ENCODE measurements at places on chromosomes 2 and 18. TPM values are rescaled to one million over a fixed set of nuclear protein-coding genes. Genes with fewer than 3 reads are reported as not detected.

GRCh38 chr18:10057894-10058791 is 144.3 kb downstream of the VAPA start:
- no peak for DNase-seq

RAD51AP2 gene
- total RNA-seq = not detected

GRCh38 chr2:235606004-235606715 is 112.3 kb downstream of the AGAP1 start:
- DNase-seq = no peak

DNA sequence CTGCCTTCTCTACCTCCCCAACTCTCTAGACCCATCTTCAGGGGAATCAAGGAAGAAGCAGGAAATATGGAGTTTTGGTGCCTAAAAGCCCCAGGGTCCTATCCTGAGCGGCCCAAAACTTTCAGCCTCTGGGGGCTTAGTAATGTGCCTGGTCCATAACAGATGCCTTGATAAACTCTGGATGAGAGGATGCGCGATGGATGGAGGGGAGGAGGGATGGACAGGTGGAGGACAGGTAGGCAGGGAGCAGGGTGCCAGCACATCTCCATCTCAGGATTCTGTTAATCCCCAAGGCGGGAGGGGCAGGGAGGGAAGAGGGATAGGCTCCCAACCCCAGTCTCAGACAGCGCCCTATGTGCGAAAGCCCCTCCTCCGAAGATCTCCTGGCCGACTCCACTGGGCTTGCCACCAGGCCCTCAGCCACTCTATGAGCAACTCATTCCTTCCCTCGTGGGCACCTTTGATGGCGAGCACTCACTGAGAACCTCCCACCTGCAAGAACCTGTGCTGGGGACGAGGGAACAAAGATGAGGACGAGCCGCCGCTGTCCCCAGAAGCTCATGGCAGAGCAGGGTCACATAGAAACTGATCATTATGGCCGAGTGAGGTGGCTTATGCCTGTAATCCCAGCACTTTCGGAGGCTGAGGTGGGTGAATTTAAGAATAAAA is 23.1 kb downstream of the HS1BP3 start:
- no peak for DNase-seq

DNA sequence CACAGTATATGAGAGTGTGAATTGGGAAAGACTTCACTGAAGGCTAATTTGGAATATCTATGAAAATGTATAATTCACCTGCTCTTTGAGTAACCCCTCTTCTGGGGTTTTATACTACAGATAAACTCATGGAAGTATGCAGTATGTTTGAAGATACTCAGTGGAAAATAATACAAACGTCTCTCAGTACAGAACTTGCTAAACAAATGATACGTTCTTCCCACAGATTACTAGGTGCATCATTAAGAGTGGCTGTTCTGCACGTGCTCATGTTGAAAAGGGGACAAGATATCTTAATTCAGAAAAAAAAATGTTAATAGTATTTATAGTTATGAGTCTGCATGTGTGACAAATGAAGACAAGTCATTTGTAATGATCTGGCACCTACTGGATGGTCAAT is 70.2 kb upstream of the EPAS1 start:
- DNase-seq = no peak

DNA sequence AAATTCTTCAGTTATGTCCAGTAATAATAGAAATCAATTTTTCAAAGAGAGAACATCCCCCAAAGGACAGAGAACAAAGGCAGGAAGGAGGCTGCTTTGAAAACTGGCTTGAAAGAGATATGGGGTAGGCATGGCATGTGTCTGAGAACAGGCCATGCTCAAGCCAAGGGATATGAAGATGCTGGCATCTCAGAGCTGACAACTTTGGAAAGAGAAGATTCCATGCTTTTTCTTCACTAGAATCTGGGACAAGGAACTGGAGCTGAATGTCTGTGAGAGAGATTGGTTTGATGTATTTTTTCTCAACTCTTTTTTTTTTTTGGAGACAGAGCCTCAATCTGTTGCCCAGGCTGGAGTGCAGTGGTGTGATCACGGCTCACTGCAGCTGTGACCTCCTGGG is 139.8 kb upstream of the DLX2 start:
- DNase-seq = no peak

REG3G gene
- total RNA-seq = not detected

- DNase-seq = no peak
Measured at GRCh38 chr2:98580656-98581284, 27.5 kb downstream of the COA5 start.

UBR3 gene
- 60.8 TPM for total RNA-seq

GRCh38 chr2:30484145-30484544 is 37.1 kb downstream of the LCLAT1 start:
- no peak for DNase-seq

DNA sequence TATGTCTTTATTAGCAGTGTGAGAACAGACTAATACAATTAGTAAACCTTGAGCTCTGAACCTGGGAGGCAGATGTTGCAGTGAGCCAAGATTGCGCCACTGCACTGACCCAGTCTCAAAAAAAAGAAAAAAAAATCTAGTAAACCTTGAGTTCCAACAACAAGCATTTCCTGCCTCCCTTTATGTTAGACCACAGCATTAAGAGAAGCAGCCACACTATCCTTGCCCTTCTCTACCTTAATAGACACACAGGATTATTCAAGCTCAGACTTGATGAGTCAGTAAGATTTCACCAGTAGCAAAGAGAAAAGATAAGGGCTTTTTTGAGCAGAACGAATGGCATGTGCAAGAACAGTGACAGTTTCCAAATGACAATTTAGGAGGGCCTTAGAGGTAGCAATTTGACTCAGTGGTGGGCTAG is 18.0 kb upstream of the GLS start:
- DNase-seq = no peak

SFTPB gene
- total RNA-seq = 0.25 TPM

INHBB gene
- total RNA-seq = 15.8 TPM

CFC1 gene
- not detected for total RNA-seq

CDH19 gene
- total RNA-seq = 3.4 TPM

GRCh38 chr2:157355618-157356017 is 30.0 kb upstream of the ERMN start:
- no peak for DNase-seq

DNA sequence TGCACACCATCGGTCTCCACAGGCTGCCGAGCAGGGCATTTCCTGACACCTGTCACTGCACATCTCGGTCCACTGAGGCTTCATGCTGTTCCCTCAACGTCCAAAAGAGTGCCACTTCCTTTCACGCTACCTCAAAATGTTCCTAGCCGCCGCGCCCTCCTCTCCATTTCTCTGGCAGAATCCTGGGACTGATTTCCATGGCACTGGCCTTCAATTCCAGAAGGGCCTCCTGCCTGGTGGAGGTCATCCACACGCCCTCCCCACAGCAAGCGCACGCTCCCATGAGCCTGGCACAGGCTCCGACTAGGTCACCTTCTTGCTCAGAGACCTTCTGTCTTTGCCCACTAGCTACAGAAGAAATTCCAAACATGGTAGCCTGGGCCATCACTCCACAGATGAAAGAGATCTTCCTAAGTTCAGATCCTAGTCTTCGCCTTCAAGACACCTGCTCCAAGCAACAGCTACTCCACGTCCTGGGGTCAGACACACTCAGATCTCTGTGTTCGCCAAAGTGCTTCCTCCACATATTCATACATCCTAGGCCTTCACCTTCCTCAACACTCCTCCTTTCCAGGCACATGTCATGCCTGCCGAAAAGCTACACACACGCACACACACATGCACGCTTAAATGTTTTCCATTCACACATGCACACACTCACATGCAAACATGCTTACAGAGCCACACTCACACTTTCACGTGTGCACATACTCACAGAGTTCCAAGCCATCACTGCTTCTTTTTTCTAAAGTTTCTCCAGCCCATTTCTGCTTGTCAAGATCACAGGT is 94.0 kb downstream of the PXDN start:
- DNase-seq = no peak

GRCh38 chr18:48785091-48785614 is 165.6 kb downstream of the SMAD7 start:
- DNase-seq = no peak

DNA sequence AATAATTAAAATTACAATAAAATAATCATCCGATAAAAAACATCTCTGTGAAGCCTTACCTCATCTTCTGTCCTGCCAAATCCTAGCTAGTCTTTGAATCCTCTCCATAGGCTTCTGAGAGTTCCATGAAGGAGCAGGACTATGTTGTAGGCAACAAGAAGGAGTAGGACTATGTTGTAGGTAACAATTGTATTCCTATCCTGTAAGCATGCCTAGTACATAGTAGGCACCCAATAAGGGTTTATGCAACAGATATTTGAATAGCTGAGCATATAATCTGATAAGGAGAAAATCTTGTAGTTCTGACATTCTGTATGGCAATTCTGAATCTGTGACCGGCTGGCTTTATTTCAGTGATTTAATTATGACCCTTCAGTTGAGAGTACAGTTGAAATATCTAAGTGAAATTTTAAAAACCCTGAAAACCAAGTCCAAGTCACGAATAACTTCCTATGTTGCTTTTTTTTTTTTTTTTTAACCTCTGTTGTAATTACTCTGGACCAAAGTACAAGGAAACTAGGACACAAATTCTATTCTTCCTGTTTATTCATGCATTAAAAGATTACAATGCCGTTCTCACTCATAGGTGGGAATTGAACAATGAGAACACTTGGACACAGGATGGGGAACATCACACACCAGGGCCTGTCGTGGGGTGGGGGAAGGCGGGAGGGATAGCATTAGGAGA is 27.8 kb downstream of the VWA3B start:
- no peak for DNase-seq

- no peak for DNase-seq
Measured at GRCh38 chr2:47486841-47487497, 84.0 kb downstream of the MSH2 start.

UGT1A8 gene
- not detected for total RNA-seq

DNA sequence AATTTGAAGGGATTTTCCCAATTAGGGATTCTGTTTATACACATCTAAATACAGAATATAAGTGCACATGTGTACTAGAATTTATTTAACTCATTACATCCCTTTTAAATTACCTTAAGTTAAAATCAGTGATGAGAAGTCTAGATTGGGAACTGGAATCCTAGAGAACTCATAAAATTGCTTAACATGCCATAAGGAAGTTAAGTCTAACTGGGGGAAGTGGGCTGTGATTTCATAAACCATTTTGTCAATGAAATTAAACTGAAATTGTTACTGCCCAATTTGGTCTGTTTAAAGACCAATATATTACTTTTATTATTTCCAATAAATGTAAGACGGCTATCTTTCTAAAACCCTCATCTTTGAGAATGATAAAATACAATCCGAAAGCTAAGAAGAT is 72.3 kb upstream of the CD226 start:
- DNase-seq = no peak

PLEKHA3 gene
- 9.4 TPM for total RNA-seq

DNA sequence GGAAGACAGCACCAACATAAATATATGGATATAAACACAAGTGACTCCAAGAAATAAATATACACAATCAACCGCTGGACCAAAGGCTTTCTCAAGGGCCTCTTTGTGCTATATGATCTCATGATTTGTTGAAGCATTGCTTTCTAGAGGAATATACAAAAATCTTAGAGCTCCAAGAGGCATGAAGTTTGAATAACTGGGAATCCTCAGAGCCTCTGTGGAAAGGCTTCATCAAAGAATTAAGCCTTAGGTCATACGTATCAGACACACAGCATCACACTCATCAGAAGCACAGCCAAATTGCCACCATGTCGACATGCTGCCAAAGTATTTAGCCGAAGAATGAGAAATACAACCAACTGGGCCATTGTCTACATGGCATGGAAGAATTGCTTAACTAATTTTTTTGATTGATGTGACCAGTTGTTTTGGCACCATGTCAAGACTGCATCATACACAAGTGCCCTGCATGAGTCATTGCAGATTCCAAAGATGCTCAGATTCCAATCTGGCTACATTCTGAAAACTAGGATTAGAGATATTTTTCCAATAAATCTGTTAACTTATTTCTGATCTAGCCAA is 860.6 kb upstream of the ZEB2 start:
- no peak for DNase-seq

- DNase-seq = no peak
Measured at GRCh38 chr18:61435064-61435652, 101.9 kb downstream of the CDH20 start.

PRKAG3 gene
- total RNA-seq = not detected

DNA sequence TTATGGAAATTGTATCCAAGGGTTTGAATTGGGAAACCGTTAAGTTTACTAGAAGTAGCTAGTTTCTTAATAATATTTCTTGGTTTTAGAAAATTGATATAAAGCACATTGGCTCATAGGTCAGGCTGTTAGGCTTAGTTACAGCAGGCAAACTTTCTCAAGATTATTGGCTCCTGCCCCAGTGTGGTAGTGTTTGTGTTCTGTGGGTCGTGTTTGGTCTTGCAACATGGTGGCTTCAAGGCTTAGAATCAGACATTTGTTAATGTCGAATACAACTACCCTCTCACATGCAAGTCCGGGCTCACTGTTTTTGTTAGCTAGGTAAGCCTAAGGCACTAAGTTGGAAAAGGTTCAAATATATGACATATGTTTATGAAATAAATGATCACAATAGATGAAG is 19.6 kb downstream of the CERS6 start:
- DNase-seq = no peak

GPR75 gene
- 2.0 TPM for total RNA-seq

- DNase-seq = no peak
Measured at GRCh38 chr2:104312684-104313083, 541.2 kb upstream of the POU3F3 start.

- no peak for DNase-seq
Measured at GRCh38 chr2:218985325-218986091, 524 bp upstream of the FEV start.

All from omental fat pad (tissue), 4 donors.